ENCODE measurements at places on chromosomes 16 and 17.

GRCh38 chr16:64206862-64207261 is 915.0 kb downstream of the CDH11 start:
- DNase-seq, result no peak

DNA sequence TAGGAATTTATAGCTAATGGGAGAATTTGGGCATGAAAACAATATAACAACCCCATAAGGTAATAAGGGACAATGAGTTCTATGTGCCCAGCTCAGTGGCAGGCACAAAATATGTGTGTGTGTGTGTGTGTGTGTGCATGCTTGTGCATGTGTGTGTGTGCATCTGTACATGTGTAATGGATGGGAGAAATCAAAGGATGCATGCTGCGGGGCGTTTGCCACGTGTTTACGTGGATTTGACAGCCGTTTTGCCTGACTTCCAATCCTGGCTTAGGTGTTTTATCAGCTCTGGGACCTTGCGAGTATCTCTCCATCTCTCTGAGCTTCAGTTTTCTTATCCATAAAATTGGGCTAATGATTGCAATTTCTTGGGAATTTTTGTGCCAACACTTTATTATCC is 108.4 kb downstream of the IRX5 start:
- DNase-seq, result no peak

DNA sequence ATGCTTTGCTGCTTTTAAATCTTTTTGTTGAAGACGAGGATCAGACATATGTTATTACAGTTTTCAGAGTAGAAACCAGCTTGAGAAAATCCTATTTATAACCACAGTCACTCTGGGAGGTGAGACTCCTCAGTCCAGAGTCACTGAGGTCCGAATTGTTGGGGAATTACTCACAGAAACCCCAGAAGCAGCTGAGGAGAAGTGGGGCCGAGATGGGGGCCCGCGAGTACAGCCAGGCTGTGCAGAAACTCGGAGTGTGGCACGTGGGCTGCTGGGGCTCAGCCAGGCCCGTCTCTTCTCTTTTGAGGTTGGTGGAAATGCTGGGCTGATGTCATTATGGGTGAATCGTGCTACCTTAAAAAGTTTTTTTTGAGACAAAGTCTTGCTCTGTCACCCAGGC is 14.4 kb upstream of the GNG13 start:
- DNase-seq, result no peak

DNA sequence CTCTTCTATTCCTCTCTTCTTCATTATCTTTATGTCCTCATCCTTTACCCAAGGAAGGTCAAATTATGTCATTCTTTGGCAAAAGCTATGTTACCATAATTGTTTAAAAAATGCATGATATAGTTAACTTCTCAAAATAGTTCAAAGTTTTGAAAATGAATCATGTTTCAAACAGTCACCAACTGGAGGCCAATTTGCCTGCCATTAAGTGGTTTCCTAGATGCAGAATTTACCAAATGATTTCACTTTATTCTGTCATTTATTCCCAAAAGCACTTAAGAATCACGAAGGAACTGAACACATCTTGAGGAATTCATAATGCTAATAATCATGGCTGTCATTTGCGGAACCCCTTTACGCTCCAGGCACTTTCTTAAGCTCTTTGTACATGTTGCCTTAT is 190.9 kb upstream of the CDH11 start:
- no peak for DNase-seq

DNA sequence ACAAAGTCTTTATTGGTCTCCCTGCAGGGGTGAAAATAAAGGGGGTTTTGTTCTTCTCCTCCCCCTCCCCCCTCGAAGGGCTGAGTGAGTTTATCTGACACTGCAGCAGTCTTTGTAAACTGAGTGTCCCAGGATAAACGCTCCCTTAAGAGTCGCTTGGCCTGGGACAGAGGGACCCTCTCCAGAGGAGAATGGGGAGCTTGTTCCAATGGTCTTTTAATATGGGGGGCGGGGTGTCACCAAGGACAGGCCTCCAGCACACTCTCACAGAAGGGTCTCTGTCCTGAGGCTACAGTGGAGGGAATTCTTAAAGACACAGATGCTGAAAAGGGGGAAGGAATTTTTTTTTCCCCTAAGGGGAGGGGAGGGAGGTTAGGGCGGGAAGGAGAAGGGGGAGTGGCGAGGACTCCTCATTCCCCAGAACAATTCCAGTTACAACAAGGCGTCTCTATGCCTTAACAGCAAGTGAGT is 455.5 kb downstream of the SOX9 start:
- no peak for DNase-seq

DNA sequence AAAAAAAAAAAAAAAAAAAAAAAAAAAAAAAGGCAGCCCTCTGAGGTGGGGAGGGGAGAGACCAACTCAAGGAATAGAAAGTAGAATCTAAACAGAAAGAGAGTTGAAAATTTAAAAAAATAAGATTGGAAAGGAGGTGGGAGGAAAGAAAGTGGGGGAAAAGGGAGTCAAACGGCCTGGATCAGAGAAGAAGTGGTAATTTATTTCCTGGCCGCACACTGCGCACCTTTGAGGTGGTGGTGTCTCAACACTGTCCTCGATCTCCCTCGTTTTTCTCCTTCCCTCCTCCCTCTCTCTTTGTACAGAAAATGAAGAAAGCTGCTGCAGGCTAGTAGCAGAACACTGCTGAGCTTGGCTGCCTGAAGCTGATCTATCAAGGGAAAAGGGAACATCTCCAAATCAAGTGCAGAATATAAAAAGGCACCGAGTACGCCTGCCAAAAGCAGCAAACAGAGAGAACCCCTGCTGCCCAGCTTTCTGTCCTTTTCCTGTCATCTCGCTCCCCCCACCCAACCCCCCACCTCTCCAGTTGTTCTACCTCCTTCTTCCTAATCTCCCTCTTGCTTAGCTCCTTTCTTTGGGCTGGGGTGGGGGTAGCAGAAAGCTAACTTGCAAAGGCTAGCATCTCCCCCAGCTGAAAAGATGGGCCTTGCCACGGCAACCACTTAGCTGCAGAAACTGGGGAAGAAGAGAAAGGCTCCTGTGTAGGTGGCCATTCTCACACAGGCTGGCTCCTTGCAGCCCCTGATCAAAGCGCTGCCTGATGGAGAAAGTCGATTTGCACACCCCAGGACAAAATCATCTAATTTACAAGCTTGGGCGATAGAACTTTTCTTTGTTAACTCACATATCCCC is 22.5 kb downstream of the AXIN2 start:
- DNase-seq, result no peak

DNA sequence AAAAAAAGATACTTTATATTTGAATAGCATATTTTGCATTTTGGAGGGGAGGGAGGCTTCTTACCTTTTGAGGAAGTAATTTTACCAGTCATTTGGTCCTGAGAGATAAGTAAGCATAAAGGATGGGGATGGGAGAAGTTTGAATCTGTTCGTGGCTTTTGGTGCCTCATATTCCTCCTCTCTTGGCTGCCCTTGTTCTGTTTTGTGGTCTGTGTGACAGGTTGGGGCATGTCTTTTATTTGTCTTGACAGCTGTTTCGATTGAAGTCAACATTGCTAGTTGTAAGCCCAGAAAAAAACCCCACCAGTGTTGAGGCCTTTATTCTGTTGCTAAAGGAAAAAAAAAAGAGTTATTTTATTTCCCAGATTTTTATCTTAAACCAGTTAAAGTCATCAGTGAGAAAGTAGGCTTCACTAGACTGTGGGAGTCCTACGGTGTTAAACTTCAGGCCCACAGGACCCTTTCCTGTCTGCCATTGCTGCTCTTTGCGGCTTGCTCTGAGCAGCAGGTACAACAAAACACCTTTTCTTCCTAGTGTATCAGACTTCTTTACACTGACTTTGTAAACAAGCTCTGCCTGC is 11.4 kb downstream of the SLC7A6 start:
- DNase-seq, result no peak

DNA sequence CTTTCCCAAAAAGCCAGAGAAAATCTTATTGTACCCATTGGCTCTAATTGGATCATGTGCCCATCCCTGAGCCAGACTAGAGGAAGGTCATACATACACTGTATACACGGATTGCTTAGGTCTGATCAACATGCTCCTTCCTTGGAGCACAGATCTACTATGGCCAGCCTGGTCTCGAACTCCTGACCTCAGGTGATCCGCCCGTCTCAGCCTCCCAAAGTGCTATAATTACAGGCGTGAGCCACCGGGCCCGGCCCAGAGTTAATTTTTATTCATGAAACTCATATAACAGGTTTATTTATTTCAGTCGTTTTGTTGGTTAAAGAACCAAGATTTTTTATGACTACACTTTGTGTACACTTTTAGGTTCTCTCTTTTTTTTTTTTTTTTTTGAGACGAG is 1.2 kb upstream of the TAOK1 start:
- no peak for DNase-seq

DNA sequence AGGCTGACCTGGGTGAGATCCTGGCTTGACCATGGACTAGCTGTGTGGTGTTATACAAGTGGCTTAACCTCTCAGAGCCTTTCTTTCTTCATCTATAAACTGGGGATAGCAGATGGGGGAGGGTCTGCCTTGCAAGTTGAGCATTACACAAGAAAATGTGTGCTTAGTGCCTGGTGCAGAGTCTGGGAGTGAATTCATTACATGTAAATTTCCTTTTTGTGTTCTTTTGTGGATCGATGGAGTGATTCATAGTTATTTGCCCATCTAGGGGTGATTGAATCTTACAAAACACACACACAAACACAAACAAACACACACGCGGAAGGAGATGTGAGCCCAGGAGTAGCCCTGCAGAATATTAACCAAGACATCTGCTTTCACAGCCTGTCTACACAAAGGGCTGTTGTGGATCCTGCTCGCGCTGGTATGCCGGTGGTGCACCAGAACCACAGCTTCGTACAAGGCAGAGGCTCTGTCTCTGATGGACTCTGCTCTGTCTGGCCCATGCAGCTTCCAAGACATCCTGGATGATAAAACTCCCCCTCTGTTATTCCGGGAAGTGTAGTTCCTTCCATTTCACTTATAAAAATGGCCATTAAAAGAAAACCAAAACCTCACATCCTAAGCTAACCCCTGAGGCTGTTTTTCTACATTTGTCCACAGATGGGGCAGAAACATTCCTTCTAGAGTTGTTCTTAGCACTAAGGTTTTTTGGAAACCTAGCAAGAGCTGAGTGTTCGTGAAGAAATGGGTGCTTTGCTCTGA is 86.1 kb downstream of the UTP18 start:
- no peak for DNase-seq

Data from hematopoietic multipotent progenitor cell treated with erythropoietin and hydrocortisone succinate and interleukin-3 and kit ligand, for 17 days (in vitro differentiated cells).